ENCODE measurements at places on chromosomes 3 and 15.
A peak's percentile ranks its signal among the peaks of the same experiment; 100 is the strongest.

DNA sequence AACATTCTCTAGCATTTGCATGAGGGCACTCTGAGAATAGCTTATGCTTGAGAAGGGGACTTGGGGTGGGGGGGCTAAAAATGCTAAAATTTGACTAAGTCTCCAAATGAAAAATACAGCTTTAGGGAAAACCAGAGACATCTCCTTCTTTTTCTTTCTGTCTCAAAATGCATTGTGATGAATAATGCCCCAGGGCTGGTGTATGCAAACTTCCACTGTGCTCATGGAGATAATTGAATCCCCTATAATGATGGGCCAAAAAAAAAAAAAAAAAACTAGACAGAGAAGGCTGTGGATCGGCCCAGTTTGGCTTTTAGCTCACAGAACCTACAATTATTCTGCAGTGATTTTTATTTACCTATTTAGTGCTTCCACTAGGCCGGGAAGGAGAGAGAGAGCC, 147.9 kb upstream of the RORA start:
- no peak for DNase-seq

DNA sequence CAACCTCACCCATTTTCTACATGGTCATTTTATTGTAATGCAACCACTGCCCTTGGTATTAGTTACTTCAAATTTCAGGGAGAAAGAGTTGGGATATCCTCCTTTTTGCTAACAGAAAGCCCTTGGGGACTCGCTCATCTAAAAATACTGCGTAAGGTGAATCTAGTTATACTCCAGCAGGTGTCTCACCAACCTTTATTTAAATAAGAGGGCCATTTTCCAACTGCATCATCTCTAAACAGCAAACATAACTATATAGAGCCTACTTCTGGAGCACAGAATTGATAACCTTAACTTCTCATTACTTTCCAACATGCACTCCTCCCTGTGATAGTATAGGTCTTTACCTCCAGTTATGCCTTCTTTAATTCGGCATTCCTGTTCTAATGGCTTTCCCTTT, 77.5 kb downstream of the TBL1XR1 start:
- no peak for DNase-seq

GRCh38 chr15:34726406-34727100, 28.2 kb downstream of the GJD2 start:
- no peak for DNase-seq

DNA sequence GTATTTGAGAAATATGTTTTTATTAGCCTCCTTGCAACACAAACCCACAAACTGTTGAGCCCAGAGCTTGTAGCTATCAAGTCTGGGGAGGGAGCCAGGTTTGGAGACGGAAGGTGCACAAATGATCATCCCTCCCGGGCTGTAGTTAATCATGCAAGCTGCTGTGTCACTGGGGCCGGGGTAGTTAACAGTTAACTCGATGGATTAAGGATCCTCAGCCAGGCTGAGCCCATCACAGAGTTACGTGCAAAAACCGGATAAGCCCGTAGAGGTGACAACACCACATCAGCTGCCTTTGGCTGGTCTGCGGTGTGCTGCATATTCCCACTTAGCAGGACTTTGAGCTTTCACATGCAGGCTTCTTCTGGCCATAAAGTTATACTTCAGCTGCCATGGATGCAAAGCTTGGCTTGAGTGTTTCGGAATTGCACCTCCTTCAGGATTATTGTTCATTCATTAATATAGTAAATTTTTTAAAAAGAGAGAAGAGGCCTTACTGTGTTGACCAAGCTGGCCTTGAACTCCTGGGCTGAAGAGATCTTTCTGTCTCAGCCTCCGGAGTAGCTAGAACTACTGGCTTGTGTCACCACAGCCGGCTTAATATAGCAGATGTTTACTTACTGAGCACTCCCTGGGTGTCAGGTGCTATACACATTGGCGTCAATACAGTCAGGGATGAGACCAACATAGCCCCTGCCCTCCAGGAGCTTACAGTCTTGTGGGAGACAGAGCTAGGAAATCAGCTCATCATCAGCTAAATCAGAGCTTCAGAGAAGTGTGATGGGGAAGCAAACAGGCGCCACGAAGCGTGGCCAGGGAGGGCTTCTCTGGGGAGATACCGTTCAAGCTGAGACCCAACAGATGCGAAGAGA, 226.8 kb upstream of the BHLHE40 start:
- DNase-seq, result no peak

DNA sequence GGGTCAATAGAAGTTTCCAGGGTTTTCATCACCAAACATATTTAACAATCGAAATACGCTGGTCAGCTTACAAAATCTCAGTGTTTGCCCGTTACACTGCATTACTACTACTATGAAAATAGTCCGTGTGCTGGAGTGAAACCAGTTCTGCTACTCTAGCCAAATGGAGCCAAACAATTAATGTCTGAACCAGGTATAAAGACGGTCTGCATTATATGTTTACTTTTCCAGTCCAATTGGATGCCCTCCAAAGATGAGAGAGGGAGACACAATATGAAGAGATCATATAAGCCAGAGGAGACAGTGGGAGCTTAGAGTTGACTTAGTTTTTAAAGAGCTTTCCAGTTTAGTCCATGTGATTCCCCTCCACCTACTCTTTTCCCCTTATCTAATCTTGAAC, 6.3 kb upstream of the DUT start:
- DNase-seq, result no peak

GRCh38 chr3:157297328-157297915, 137.5 kb upstream of the CCNL1 start:
- no peak for DNase-seq

- DNase-seq, result no peak
Measured at GRCh38 chr15:25708391-25708790, 154.7 kb downstream of the ATP10A start.

- no peak for DNase-seq
Measured at GRCh38 chr3:23549148-23549910, 256.4 kb upstream of the UBE2E1 start.

- DNase-seq, result no peak
Measured at GRCh38 chr15:70125605-70126004, 27.9 kb upstream of the TLE3 start.

- DNase-seq, result no peak
Measured at GRCh38 chr3:108341911-108342310, 45.6 kb downstream of the HHLA2 start.

- no peak for DNase-seq
Measured at GRCh38 chr15:72706266-72706665, 20.3 kb downstream of the BBS4 start.

DNA sequence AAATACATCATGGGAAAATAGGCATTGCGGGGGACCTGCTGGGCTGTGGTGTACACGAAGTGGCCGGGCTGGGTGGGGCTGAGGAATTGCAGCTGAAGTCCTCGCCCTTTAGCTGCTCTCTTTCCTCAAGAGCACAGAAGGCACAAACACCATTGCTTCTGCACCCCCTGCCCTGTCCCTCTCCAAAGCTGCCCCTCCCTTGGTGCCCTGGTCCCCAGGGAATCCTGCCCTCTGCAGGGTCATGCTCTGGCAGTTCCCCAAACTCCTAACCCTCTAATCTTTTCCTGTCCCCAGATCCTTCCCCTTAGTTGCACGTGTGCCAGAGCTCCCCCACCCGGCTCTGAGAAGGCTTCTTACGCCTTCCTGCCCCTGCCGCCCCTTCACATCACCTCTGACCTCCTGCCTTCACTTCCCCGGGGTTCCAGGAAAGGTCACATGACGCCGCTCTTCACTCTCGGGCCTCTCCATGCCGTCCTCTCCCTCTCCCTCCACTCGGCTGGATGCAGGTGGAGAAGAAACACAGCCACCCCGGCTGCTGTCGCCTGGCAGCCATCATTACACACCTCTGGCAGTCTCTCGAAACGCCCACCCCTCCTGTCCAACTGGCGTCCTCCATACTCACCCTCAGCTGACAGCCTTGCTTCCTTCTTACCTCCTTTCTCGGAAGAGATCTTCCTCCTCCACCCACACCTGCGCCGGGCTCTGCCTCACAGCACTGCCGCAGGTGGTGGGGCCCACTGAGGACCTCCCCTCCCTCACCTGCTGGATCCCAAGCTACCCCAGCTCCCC, 6.9 kb upstream of the PCSK6 start:
- no peak for DNase-seq

- DNase-seq, result peak; percentile 50
Measured at GRCh38 chr15:25933456-25934158, 70.5 kb upstream of the ATP10A start.

GRCh38 chr3:180092889-180093288, 56.2 kb upstream of the PEX5L start:
- DNase-seq, result no peak

DNA sequence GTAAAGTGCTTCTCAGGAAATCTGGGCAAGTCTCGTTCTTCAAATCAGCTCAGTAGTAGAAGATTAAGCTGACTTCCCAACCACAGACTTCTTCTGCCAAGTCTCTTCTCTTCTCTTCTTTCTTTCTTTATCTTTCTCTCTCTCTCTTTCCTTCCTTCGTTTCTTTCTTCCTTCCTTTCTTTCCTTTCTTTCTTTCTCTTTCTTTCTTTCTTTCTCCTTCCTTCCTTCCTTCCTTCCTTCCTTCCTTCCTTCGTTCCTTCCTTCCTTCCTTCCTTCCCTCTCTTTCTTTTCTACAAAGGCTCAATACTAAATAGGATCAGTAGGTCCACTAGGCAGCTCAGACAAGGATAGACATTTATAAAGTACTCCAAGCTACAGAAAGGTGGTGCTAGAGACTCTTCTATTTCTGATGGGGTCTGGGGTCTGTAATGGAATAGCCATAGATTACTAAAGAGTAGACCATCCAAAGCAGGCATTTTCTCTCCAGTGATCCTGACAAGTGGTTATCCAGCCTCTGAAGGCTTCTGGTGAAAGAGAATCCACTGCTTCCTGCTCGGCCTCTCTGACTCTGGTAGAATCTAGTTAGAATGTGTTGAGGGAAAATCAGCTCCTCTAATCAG, 100.8 kb downstream of the TPRG1 start:
- no peak for DNase-seq

Data from Panc1 (cell line).